ENCODE measurements at places on chromosomes 13 and 19. TPM values are rescaled to one million over a fixed set of nuclear protein-coding genes. Genes with fewer than 3 reads are reported as not detected.
A peak's percentile ranks its signal among the peaks of the same experiment; 100 is the strongest.

The RPL18A gene
- total RNA-seq: 1,094 TPM

- no peak for DNase-seq
These were observed 20.4 kb downstream of the ZNF578 start for GRCh38 chr19:52473655-52474350.

GRCh38 chr19:1392407-1392806 is 8.7 kb downstream of the NDUFS7 start:
- DNase-seq: no peak

GRCh38 chr13:109361562-109362289 is 424.7 kb downstream of the IRS2 start:
- no peak for DNase-seq

GRCh38 chr13:113927661-113928581 is 46.0 kb downstream of the C13orf46 start:
- peak; percentile 78 for DNase-seq

- DNase-seq: no peak
These were observed at the start of gene MYO16 for GRCh38 chr13:108629181-108629752. TSS of gene MYO16 (plus strand) at chr13:108629611. CDS start at chr13:108629845, 234 bp downstream.

Measured in gastrocnemius medialis (tissue), 4 donors.